ENCODE measurements at places on chromosomes 11 and 22.

- no peak for DNase-seq
Observed at GRCh38 chr11:113496026-113496651, 20.9 kb upstream of the DRD2 start.

GRCh38 chr22:44811141-44811540 lies 58.8 kb downstream of the ARHGAP8 start:
- DNase-seq = no peak

- DNase-seq = no peak
Observed at GRCh38 chr11:23143022-23143421, 282.7 kb upstream of the CCDC179 start.

DNA sequence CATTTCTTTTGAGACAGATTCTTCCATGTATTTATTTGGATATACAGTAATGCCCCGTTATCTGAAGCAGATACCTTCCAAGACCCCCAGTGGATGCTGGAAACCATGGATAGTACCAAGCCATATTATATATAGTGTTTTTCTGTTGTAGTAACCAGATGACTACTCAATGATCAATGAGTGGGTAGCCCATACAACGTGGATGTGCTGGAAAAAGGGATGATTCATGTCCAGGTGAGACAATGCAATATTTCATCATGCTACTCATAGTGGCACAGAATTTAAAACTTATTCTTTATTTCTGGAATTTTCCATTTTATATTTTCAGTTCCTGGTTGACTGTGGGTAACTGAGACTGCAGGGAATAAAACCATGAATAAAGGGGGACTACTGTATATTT lies 427.5 kb downstream of the METTL15 start:
- no peak for DNase-seq

DNA sequence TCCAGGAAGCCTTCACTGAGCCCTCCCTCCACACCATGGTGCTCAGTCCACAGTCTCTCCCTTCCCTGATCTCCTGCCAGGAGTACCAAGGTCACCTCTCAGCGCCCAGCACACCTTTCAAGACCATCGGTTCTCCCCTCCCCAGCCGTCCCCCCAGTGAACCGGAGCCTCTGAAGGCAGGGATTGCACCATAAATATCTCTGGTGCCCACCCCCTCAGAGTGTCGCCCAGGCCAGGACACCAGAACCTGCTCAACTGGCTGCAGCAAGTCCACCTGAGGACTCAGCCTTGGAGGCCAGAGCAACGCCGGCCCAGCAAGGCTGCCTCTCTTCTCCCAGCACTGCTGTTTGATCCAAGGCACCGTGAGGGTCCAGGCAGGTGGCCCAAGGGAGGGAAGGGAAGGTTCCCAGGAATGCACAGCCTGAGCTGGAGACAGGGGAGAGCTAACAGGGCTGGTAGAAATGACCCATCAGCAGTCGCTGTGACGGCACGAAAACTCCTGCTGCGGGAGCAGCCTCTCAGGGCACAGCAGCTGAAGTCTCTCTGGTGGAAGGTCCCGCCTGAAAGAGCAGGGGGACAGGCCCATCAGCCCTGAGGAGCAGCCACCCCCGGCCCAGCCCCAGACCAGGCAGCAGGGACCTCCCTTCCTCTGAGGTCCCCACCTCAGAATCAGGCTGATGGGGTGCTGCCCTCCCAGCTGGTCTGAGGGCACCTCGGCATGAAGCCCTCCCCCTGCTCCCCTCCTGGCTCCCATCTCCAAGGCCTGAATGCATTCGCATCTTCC lies 80.3 kb downstream of the BUD13 start:
- DNase-seq = no peak

DNA sequence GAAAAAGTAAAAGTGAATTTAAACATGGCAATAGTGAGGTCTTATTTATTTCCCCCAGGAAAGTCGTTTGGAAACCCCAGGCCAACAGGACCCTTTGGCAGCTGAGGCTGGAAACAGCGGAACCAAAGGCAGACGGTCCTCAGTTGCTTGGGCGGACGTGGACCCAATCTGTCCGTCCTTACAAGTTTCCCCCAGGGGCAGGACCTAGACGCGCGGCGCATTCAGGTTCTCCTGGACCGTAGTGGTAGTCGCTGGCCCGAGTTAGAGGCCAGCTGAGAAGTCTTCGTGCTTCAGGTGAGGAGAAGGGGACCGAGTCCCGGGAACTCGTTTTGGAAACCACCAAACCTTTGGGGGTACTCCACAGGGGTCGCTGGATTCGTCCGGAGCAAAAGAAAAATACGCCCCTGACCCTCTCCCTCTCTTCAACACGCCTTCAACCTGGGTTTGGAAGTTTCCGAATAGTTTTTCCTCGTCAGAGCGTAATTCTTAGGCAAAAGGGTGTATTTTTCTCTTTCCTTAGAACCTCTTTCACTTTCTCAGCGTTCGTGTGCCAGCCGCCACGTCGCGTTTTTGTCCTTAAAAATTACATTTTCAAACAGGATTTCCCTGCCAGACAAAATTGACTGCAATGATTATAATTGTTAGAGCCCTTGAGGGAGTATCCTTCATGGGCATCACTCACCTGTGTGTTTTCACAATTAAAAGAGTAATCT lies 2.1 kb downstream of the METTL15 start:
- DNase-seq = peak; percentile 88
